IPS-NIHi11 (cell line): ENCODE measurements at places on chromosomes 7 and 10.

DNA sequence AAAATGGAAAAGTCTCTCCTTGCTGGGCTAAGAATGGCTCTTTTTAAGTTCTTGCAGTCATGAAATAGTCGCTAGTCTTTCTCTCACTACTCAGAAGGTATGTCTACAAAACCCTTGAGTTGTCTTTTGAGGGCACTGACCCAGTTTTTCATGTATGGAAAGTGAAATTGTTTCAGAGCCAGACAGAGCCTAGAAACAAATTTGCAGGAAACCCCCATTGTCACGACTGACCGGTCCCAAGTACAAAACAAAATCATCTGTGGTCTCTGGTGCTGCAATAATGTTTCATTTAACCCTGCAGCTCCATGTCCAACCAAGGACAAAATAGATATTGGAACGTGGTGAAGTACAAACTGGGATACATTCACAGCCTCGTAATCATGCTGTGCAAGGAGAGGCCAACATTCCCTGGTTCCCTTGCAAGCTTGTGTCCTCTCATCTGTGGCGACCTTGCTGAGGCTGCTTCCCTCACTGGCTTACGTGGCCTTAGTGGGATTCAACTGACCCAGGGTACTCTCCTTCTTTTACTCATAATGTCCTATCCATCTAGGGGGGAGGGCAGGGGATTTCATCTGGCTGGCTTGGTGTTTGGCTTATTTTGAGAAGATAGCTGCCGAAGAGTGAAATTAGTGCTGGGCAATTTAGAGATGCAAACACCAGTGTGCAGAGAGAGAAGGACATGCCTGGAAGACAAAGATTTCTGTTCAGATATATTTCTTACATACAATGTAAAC, 172.5 kb downstream of the IPMK start:
- DNase-seq: no peak

- DNase-seq: no peak
Observed at GRCh38 chr10:10676972-10677371, 340.7 kb upstream of the CELF2 start.

- no peak for DNase-seq
Observed at GRCh38 chr10:89047397-89047796, 56.8 kb downstream of the FAS start.

DNA sequence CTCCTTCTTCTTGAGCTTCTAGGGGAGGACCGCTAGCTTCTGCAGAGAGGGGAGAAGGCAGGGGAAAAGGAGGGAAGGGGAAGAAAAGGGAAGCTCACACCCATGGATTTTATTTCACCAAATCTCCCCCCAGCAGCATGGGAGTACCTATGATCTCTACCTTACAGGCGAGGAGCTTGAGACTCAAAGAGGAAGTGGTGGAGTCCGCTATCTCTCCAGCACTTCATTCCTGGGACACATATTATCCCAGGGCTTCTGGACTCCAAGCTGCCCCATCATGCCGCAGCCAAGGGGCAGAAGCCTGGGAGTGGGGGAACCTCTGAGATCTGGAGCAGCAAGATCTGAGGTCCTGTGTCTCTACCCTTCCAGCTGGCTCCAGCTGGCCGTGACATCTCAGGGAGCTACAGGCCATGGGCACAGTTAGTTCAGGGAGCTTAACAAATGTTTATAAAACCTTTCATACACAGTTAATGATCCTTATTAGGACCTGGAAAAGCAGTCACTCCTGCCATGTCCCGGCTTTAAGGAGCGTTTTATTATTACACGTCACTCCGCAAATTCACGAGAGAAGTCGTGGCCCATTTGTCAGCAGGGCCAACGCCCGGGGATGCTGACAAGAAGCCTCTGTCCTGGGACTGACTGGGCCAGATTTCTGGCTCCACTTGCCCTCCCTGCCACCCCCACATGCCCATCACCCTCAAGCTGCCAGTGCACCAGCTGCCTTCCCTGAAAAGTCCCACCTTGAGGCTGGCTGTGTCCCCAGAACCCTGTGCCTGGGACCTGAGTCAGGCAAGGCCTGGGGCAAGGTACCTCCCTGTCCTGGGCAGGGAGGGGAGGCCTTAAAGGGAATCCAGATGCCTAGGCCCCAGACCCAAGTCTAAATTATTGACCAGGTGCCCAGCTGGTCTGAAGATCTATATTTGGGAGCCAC, 132.1 kb upstream of the ZMIZ1 start:
- DNase-seq: no peak

DNA sequence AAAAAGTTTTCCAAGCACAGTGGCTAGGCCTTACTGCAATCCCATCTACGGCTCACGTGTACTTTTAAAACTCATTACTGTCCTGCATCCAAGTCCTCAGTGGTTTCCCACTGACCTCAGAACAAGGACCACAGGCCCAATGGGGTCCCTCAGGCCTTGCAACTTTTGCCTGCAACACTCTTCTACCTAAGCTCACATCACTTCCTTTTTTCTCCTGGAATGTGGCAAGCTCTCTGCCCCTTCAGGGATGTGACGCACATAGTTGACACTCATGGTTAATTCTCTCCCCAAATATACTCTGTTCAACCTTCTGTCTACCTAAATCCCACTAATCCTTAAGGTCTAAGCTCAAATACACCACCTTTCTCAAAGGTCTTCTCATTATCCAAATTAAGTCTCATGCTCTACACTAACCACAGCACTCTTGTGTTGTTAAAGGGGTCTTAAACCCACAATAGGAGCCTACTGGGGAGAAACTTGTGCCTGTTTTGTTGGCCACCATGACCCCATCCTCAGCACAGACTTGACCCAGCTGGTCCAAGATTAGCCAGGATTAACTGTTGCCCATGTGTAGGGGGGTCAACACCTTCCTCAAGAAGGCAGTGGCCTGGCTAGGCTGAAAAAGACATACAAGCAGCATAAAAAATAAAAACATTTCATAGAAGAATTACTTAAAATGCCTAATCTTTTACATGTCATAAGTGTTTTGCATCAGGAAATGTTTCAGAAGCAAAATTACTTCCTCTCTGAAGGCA, 15.2 kb downstream of the HNRNPF start:
- no peak for DNase-seq

DNA sequence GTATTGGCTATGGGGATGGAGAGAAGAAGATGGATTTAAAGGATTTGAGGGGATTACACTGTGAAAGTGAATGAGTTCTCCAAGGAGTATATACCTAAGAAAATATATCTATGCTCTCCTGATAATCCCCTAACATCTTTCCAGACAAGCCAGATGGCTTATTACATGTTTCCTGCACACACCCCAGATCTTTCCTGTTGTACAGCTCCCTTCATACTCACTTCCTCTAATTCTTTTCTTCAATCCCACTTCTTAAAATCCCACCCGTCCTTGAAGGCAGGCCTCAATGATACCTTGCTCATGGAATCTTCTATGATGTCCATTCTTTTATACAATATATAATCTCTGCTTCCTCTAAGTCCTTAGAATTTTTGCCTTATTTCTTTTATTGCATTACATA, 317.2 kb upstream of the DGKB start:
- DNase-seq: no peak
